ENCODE measurements at places on chromosomes 1 and 21. TPM values are rescaled to one million over a fixed set of nuclear protein-coding genes. Genes with fewer than 3 reads are reported as not detected.

The RYR2 gene
- 0.05 TPM for total RNA-seq

The GSTM5 gene
- total RNA-seq: 1.9 TPM

The GPATCH3 gene
- 19.5 TPM for total RNA-seq

The NBPF20 gene
- 0.92 TPM for total RNA-seq

The HUNK gene
- total RNA-seq: not detected

The RXRG gene
- 4.7 TPM for total RNA-seq

The ATP8B2 gene
- 6.2 TPM for total RNA-seq

The TRIM67 gene
- not detected for total RNA-seq

DNA sequence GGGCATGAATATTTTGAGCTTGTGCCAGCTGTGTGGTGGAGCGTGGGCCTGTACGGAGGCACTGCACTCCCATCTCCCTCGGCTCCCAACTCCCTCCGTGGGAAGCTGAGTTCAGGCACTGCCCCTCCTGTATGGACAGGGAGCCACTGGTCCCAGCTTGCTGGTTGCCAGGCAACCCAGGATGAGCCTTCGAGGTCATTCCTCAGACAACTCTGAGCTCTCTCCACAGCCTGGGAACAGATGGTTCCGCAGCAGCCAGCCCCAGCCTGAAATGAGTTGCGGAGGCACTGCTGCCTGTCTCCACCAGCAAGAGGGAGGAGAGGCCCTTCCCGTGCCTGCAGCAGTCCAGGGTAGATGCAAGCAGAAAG lies 58.4 kb upstream of the TENT5B start:
- H3K27me3 ChIP-seq: no peaks in the 10 kb centered on the region
- no peak overlapping the region for H3K27ac ChIP-seq
- H3K4me1 ChIP-seq: no peaks in the 10 kb centered on the region
- no peaks in the 10 kb centered on the region for H3K36me3 ChIP-seq
- H3K4me3 ChIP-seq: no peak overlapping the region
- no peak for DNase-seq

DNA sequence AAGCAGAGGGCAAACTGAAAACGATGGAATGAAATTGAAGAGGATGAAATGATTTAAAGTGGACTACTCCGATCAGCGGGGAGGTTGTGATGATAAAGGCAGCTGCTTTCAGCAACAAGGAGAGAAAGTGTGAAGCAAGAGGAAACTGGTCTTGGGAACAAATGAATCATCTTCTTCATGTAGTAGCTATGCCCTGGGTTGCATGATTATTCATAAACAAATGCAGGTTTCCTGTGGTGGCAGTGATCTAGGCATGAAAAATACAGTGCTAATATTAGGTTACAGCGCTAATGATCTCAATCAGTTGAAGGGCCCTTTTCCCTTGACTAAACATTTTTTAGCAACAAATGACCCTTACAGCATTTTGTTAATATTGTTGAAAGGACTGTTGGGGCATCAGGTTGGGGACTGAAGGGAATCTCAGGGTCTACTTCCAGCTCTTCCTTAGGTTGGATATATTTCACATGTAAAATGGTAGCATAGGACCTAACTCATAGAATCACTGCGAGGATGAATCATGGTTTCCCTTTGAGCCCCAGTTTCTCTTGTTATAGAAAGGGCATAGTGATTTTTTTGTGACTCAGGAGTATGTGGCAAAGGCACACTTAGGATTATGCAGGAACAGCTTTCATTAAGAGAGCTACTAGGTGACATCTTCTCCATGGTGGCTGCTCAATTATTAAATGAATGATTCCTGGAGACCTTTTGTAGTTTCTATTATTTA lies 1.9 kb upstream of the ZFYVE9 start:
- no peaks in the 10 kb centered on the region for H3K36me3 ChIP-seq
- no peaks in the 10 kb centered on the region for H3K27me3 ChIP-seq
- DNase-seq: no peak
- H3K4me3 ChIP-seq: no peak overlapping the region

DNA sequence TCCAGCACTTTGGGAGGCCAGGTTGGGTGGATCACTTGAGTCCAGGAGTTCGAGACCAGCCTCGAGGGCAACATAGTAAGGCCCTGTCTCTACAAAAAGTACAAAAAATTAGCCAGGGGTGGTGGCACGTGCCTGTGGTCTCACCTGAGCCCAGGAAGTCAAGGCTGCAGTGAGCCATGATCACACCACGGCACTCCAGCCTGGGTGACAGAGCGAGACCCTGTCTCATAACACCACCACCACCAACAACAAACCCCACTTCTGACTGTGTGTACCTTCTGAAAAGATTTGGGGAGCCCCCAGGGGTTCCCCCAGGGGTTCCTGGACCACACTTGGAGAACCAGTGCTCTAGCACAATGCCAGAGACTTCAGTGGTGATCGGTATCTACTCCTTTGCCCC lies 29.9 kb downstream of the NUAK2 start:
- H3K4me1 ChIP-seq: peaks cover 10% of the 10 kb centered on the region
- no peak for DNase-seq

- no peak overlapping the region for H3K4me3 ChIP-seq
- no peak for DNase-seq
- H3K36me3 ChIP-seq: peaks cover 99% of the 10 kb centered on the region
- no peak overlapping the region for H3K27ac ChIP-seq
- H3K27me3 ChIP-seq: no peaks in the 10 kb centered on the region
Measured at GRCh38 chr1:114620419-114620818, 39.0 kb upstream of the BCAS2 start.

DNA sequence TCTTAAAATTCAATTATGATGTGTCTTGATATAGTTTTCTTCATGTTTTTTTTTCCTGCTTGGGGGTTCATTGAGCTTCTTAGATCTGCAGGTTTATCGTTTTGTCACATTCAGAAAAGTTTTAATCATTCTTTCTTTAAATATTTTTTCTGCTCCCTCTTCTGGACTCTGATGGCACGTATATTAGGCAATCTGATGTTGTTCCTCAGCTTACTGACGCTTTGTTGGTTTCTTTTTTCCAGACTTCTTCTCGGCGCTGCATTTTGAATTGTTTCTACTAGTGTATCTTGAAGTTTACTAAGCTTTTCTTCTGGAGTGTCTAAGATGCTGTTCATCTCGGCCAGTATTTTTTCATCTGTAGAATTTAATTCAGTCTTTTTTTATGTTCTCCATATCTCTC lies 44.8 kb upstream of the FMOD start:
- H3K4me3 ChIP-seq: no peak overlapping the region
- no peaks in the 10 kb centered on the region for H3K36me3 ChIP-seq
- no peaks in the 10 kb centered on the region for H3K27me3 ChIP-seq

DNA sequence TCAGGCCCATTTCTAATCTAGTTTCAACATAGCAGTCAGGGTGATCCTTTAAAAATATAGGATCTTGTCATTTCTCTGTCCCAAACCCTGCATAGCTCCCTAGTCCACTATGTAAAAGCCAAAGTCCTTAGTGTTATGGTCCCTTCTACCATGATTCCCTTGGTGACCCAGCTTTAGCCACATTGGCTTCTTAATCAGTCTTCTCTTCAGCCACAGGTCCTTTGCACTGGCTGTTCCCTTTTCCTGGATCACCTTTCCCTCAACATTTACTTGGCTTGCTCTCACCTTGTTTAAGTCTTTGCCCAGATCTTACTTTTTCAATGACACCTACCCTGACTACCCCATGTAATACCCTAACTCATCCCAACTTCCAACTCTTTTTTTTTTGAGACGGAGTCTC lies 11.7 kb upstream of the FUCA1 start:
- H3K27me3 ChIP-seq: no peaks in the 10 kb centered on the region
- H3K27ac ChIP-seq: no peak overlapping the region
- H3K4me1 ChIP-seq: no peaks in the 10 kb centered on the region
- H3K36me3 ChIP-seq: no peaks in the 10 kb centered on the region
- no peak for DNase-seq
- no peak overlapping the region for H3K4me3 ChIP-seq

- H3K36me3 ChIP-seq: peaks cover 4% of the 10 kb centered on the region
- no peak for DNase-seq
- peaks cover 25% of the 10 kb centered on the region for H3K4me1 ChIP-seq
- H3K4me3 ChIP-seq: no peak overlapping the region
Measured at GRCh38 chr1:147630022-147630421, 40.3 kb downstream of the ACP6 start.

- no peak overlapping the region for H3K4me3 ChIP-seq
- no peak overlapping the region for H3K27ac ChIP-seq
- no peaks in the 10 kb centered on the region for H3K4me1 ChIP-seq
Measured at GRCh38 chr21:19507682-19508260, 1104.2 kb upstream of the TMPRSS15 start.

DNA sequence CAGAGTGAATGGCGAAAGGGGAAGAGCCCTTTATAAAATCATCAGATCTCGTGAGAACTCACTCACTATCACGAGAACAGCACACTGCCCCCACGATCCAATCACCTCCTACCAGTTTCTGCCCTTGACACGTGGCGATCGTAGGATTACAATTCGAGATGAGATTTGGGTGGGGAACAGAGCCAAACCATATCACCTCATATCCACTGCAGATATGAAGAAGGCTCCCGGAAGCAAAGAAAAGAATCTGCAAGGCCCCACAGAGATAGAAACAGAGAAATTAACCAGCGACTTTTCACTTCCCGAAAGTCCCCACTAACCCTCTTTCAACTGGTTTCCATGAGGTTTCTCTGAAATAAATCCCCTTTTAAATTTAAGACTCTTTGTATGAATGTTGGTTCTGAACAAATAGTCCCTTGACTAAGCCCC lies 86.2 kb upstream of the IRF2BP2 start:
- H3K36me3 ChIP-seq: no peaks in the 10 kb centered on the region
- no peaks in the 10 kb centered on the region for H3K27me3 ChIP-seq
- H3K27ac ChIP-seq: no peak overlapping the region
- no peak for DNase-seq

DNA sequence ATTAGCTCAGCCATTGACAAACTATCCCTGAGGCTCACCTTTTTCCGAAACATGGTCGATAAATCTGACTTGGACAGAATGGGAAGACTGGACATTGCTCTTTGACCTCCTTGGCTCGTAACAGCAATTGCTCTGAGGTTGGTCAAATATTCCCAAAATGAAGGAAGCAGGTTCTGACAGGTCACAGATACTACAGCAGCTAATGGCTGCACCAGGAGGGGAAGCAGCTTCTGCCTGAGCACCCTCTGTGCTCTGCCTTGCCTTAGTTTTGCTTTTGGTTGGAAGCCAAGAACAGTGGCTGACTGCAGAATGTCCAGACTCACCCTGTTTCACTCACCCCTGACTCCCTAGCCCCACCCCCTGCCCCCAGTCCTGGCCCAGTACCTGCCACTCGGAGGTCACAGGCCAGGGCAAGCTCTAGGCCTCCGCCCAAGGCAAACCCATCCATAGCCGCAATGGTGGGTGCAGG lies 15.4 kb downstream of the ECHDC2 start:
- no peaks in the 10 kb centered on the region for H3K27me3 ChIP-seq
- peak overlapping the region; percentile 94 for H3K27ac ChIP-seq
- H3K4me3 ChIP-seq: no peak overlapping the region
- peaks cover 10% of the 10 kb centered on the region for H3K36me3 ChIP-seq
- DNase-seq: no peak
- H3K4me1 ChIP-seq: peaks cover 21% of the 10 kb centered on the region

GRCh38 chr1:4033129-4033676 lies 133.1 kb upstream of the C1orf174 start:
- peaks cover 5% of the 10 kb centered on the region for H3K27me3 ChIP-seq
- no peaks in the 10 kb centered on the region for H3K36me3 ChIP-seq
- no peak overlapping the region for H3K27ac ChIP-seq
- H3K4me1 ChIP-seq: no peaks in the 10 kb centered on the region
- no peak for DNase-seq

- H3K36me3 ChIP-seq: no peaks in the 10 kb centered on the region
- H3K27me3 ChIP-seq: no peaks in the 10 kb centered on the region
- no peak for DNase-seq
- H3K4me1 ChIP-seq: no peaks in the 10 kb centered on the region
- H3K4me3 ChIP-seq: no peak overlapping the region
- no peak overlapping the region for H3K27ac ChIP-seq
Measured at GRCh38 chr21:34779860-34780259, 111.1 kb downstream of the CLIC6 start.

DNA sequence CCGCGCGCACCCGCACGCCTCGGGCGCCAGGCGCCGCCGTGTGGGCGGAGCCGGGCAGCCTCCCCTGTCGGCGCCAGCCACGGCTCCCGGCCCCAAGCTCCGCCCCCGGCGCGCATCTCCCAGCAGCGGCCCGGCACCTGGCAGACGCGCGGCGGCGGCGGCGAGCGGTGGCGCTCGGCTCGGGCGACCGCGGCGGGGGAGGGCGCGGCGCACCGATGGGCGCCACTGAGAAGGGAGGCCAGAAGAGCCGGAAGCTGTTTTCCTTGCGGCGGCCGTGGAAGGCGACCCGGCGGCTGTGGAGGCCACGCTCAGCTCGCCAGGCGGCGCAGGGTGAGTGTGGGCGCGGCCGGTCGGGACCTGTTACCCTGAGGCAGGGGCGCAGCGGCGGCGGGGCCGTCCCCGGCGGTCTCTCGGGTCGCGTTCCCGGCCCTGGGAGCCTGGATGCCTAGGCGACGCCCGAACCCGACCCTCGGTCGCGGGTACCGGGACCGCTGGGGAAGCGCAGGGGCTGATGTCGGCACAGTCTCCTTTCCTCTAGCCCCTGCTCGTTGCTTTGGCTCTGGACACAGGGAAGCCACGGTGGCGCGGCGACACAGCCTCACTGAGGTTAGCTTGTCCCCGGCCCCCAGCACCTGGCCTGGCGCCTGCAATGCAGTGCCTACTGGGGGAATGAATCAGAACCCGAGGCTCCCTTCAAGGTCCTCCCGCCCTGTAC lies 54.9 kb upstream of the DNAJC6 start:
- H3K4me3 ChIP-seq: peak overlapping the region; percentile 64
- peak; percentile 44 for DNase-seq
- H3K27me3 ChIP-seq: peaks cover 2% of the 10 kb centered on the region
- peak overlapping the region; percentile 40 for H3K27ac ChIP-seq

DNA sequence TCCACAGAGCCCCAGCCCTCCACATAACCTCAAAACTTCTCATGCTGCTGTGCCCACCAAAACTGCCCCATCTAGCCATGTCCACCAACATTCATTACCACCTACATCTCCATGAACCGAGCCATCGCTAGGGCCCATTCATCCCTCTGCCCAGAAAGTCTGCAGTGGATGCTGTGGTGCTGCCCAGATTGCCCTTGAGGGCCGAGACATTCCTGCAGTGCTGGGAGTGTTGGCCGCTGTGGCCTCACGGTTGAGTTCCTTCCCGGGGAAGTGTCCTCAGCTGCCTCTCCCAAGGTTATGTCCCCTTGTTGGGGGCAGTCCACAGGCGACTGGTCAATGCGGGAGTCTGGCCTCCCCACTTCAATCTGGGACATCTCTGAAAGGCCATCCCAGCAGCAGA lies 30.3 kb upstream of the DMBX1 start:
- no peaks in the 10 kb centered on the region for H3K4me1 ChIP-seq
- H3K36me3 ChIP-seq: no peaks in the 10 kb centered on the region
- no peaks in the 10 kb centered on the region for H3K27me3 ChIP-seq
